NCI-H146 (cell line): ENCODE measurements at places on chromosomes 1 and 21.

DNA sequence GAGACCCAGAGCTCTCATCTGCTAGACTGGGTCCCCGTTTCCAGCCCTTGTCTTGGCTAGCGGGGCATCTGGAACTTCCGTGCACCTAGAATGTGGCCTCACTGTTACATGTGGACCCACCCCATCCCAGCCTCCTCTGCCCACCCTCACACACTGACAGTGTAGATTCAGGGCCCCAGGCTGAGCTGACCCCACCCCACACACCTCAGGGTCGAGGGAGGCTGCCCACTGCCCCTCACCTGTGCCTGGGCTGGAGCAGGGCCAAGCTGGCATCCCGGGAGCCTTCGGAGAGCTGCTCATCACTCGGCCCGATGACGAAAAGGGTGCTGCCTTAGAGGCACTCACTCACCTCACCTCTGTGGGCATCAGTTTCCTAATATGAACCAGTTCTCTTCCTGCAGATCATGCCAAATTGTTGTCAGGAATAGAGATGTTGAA, 11.1 kb downstream of the ACOT11 start:
- DNase-seq: no peak

- DNase-seq: no peak
Measured at GRCh38 chr1:161378014-161378413, 10.3 kb upstream of the CFAP126 start.

DNA sequence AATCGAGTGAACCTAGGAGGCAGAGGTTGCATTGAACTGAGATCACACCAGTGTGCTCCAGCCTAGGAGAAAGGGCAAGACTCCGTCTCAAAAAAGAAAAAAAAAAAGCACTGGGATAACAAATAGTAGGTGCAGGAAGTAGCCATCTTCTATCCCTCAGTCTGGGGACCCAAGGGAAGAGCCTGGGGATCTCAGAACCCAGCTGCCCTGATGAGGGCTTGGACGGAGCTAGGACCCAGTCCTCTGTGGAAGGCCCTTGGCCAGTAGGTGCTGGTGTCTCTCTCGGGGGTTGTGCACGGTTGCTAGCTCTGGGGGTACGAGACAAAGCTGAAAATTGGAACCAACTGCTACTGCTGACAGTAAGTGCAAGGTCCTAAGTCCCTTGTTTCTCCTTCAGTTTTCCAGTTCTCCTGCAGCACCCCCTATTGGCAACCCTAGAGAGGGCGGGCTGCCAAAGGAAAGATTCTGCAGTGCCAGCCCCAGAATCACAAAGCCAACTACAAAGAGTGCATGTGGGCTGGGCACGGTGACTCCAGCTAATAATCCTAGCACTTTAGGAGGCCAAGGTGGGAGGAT, 57.6 kb upstream of the KIF1B start:
- DNase-seq: no peak

DNA sequence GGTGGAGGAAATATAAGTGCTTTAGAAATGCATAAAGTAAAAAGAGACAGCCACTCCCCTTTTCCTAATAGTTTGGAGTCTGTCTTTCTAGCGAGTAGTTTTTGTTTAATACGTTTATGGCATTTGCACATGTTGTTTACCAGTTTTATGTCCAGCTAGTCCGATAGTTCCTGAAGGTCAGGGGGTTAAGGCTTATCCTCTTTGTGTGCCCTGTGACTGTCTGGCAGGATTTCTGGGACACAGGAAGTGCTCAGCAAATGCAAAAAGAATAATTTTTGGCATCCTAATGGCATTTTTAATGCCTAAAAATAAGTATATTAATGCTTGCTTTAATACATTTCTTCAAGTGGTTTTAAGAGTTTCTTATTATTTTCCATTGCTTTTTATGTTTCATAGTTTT, 58.4 kb downstream of the DYRK1A start:
- DNase-seq: no peak

GRCh38 chr1:154329551-154330131, 4.3 kb downstream of the ATP8B2 start:
- no peak for DNase-seq

GRCh38 chr1:220655509-220655908, 34.7 kb upstream of the C1orf115 start:
- DNase-seq: no peak

DNA sequence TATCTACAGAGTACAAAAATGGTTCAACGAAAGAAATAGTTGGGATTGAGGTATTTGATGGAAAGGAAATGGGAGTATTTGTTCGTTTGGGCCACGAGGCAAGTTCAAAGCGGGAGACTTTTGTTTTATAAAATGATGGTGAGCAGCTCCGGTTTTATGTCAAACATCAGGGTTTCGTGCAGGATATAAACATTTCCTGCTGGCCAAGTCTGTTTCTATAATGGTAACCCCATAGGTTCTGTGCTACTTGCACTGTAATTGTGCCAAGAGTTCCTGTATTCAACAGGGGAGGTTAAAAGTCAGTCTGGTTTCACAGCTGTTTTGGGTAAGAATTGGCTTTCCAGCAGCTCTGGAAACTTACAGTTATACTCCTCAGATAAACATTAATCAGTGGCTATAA, 290.3 kb upstream of the NRIP1 start:
- DNase-seq: no peak

- no peak for DNase-seq
Measured at GRCh38 chr1:183094351-183094750, 71.1 kb downstream of the LAMC1 start.

- no peak for DNase-seq
Measured at GRCh38 chr21:46425041-46425440, 33.6 kb upstream of the DIP2A start.

GRCh38 chr1:219120624-219121544, 52.8 kb upstream of the LYPLAL1 start:
- no peak for DNase-seq

DNA sequence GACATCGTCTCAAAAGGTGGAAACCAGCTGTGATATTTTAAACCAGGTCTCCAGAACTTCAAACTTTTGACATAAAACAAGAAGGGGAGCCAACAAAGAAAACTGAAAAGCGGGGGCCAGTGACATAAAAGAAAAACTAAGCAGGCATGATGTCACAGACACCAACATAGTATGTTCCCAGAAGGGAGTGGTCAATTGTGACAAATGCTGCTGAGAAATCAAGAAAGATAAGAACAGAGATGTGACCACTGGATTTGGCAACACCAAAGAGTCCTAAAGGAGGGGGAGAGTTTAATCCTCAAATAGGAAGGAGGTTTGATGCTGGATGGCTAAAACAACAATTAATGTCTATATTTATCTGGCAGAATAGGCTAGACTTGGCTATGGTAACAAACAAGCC, 2.3 kb upstream of the RNF19B start:
- DNase-seq: no peak

GRCh38 chr1:37741130-37741529, 23.8 kb downstream of the EPHA10 start:
- DNase-seq: no peak

GRCh38 chr1:6245086-6245868, 1.3 kb downstream of the HES3 start:
- DNase-seq: peak; percentile 69

DNA sequence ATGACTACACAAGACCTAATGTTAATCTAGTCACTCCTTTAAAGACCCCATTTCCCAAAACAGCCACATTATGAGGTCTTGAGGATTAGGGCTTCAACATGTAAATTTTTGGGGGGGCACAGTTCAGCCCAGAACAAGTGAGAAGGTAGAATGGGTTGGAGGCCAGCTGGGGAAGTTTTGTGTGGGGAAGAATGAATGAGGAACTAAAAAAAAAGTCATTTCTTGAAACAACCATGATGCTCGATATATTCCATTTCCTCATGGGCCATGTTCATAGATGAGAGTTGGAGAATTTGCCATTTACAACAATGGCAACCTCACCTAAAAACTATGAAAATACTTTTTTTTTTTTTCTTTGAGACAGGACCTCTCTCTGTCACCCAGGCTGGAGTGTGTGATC, 14.5 kb downstream of the NLRP3 start:
- no peak for DNase-seq

DNA sequence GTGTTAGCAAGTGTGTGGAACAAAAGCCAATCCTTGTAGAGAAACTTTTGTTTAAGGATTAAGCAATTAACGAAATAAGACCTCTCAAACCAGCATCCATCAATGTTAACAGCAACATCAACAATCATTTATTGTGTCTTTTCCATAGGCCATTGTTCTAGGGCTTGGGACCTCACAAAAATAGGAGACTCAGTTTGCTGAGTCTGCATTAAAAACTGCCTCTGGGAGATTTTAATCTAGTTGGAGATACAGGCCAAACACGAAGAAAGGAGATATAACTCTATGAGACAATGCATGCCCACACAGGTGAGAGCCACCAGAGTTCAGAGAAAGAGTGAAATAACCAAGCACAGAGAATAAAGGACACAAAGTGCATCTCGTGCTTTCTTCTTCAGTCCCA, 14.4 kb upstream of the SELP start:
- no peak for DNase-seq

DNA sequence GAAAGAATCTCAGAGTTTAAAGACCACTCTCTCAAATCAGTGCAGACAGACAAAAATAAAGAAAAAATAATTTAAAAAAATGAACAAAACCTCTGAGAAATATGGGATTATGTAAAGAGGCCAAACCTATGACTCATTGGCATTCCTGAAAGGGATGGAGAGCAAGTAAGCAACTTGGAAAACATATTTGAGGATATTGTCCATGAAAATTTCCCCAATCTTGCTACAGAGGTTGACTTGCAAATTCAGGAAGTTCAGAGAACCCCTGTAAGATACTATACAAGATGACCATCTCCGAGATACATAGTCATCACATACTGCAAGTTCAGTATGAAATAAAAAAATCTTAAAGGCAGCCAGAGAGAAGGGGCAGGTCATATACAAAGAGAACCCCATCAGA, 43.7 kb upstream of the IVNS1ABP start:
- DNase-seq: no peak

- DNase-seq: peak; percentile 37
Measured at GRCh38 chr1:44660176-44660575, 14.1 kb downstream of the TMEM53 start.

GRCh38 chr1:202658769-202659168, 51.5 kb downstream of the SYT2 start:
- no peak for DNase-seq

DNA sequence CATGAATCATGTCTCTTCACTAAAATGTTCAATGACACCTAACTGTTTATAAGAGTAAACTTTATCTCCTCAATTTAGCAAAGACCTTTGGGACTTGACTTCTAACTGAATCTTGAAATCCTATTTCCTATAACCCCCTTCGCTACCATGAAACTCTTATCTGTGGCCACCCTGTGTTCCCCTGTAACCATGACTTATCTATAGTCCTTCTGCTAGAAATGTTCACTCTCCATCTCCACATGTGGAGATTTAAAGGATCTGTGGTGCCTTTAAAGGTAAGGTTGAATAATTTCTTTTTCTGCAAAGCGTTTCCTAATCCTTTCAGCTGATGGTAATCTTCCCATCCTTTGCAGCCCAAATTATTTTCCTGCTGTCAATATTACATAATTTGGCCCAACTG, 436.3 kb upstream of the RUNX1 start:
- DNase-seq: no peak

- DNase-seq: no peak
Measured at GRCh38 chr1:175511496-175511895, 231.9 kb downstream of the TNR start.

DNA sequence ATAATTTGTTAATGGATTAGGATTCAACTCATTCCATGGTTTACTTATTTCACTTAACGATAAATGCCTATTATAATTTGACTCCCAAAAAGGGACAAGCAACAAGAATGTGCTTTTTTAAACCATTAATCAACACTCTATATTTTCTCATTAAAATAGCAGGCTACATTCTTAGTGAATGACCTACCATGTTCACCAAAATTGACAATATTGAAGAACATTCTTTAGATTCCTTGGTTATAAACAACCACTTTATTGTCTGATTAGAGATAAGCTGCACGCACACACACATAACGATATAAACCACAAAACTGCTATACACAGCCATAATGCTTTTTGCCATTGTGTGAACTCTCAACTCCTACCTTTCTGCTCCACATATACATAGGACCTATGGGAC, 75.4 kb upstream of the LRRC7 start:
- no peak for DNase-seq

DNA sequence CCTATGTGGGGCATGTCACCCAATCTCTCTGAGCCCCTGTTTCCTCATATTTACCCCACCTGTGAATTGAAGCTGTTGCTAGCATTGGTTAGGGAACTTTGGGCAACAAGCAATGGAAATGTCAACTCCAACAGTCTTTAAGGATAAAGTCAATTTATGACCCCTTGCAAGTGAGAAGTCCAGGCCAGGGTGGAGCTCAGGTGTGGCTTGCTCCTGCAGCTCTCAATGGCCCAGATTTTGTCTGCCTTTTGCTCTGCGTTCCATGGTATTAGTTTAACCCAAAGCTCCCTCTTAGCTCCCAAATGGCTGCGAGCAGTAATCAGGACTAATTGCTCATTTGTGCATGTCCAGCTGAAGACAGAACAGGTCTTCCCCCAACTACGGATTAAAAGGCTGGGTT, 70.4 kb upstream of the ABCG1 start:
- DNase-seq: no peak

DNA sequence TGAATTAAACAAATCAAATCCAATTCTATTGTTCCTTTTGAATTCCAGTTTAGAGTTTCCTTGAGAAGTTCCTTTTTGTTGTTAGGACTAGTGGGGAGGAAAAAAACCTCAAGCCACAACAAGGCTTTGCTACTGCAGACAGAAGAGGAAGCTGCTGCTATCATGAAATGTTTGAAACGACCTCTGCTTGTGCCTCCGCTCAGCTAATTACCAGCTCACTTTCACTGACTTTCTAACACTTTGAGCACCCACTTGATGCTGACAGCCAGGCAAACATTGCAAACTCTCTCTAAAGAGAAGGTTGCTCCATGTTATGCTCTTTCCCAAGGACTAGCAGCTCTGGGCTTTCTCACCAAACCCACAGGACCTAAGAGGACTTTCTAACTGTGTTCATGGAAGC, 203.9 kb upstream of the PROX1 start:
- DNase-seq: no peak

GRCh38 chr1:154324241-154324640, 1.1 kb upstream of the ATP8B2 start:
- no peak for DNase-seq

GRCh38 chr1:109991400-109991925, 6.9 kb downstream of the AHCYL1 start:
- no peak for DNase-seq

DNA sequence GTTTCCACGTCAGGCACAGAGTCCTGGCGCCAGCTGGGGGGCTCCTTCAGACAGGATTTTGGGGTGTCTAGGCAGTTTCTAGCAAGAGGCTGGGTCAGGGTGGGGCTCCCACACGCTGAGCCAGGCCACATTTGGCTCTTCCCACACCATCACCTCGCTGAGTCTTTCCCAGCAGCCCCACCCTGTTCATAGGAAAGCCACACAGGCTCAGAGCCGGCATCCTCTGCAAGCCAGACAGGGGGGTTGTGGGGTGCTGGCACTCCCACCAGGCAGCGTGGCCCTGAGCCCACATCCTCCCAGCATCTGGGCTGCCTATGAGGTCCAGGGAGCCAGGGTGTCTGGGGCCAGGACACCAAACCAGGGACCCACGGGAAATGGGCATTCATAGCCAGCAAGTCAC, 2.8 kb upstream of the GPR153 start:
- DNase-seq: no peak

- DNase-seq: no peak
Measured at GRCh38 chr1:15272782-15273127, 25.7 kb downstream of the FHAD1 start.

- no peak for DNase-seq
Measured at GRCh38 chr1:32984455-32985171, 20.0 kb upstream of the RNF19B start.
